Heart right ventricle (tissue), 16 donors: ENCODE measurements at places on chromosomes 4 and X. TPM values are rescaled to one million over a fixed set of nuclear protein-coding genes. Genes with fewer than 3 reads are reported as not detected.

GABRE gene
- polyA plus RNA-seq = 32.3 TPM

RPS6KA6 gene
- polyA plus RNA-seq = 0.04 TPM

HSPA4L gene
- polyA plus RNA-seq = 1.8 TPM

CENPI gene
- 0.29 TPM for polyA plus RNA-seq

PASD1 gene
- not detected for polyA plus RNA-seq

CXorf65 gene
- not detected for polyA plus RNA-seq

AFM gene
- not detected for polyA plus RNA-seq

MAOA gene
- 61.4 TPM for polyA plus RNA-seq

DNA sequence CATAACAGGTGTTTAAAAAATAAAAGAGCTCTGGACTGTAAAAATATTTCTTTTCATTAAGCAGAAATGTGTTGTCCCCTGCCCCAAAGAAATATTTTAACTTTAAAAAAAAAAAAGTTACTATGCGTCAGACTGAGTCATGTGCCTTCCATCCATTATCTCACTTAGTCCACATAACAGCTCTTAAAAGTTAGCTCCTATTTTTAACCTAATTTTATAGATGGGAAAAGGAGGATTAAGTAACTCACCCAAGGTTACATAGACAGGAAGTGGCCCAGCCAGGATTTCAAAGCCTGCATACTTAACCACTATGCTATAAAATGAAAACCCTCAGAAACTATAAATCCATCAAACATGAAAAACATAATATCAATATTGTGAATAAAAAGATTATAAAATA, 97.7 kb downstream of the MANBA start:
- H3K27ac ChIP-seq = no peak overlapping the region
- no peaks in the 10 kb centered on the region for H3K27me3 ChIP-seq
- peaks cover 41% of the 10 kb centered on the region for H3K36me3 ChIP-seq
- no peak for DNase-seq
- no peaks in the 10 kb centered on the region for H3K4me1 ChIP-seq

DNA sequence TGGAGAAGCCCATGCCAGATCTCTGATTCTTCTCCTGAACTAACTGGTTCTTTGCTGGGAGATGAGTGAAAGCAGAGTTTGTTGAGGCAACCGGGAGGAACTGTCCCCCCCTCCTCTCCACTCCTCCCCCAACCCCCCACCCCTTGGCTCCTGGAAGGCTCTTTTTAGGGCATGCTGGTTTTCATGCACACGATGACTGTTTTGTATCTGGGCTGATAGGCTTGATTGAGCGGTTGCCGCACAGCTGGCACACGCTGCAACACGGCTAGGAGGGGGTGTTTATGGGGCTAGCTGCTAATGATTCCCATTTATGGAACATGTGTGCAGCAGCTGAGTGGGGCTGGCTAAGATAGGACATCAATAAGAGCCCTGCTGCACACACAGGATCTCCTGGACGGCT, 137.2 kb downstream of the SMIM20 start:
- DNase-seq = no peak
- no peak overlapping the region for H3K4me3 ChIP-seq
- no peak overlapping the region for H3K27ac ChIP-seq
- H3K4me1 ChIP-seq = peaks cover 10% of the 10 kb centered on the region
- no peaks in the 10 kb centered on the region for H3K27me3 ChIP-seq

- H3K4me1 ChIP-seq = no peaks in the 10 kb centered on the region
- H3K27ac ChIP-seq = no peak overlapping the region
- DNase-seq = no peak
- no peaks in the 10 kb centered on the region for H3K27me3 ChIP-seq
These were observed 236.3 kb upstream of the GYPA start for GRCh38 chr4:144376866-144377265.

GRCh38 chr4:23361453-23361852, 528.4 kb downstream of the PPARGC1A start:
- H3K4me1 ChIP-seq = no peaks in the 10 kb centered on the region
- DNase-seq = no peak
- H3K27ac ChIP-seq = no peak overlapping the region

DNA sequence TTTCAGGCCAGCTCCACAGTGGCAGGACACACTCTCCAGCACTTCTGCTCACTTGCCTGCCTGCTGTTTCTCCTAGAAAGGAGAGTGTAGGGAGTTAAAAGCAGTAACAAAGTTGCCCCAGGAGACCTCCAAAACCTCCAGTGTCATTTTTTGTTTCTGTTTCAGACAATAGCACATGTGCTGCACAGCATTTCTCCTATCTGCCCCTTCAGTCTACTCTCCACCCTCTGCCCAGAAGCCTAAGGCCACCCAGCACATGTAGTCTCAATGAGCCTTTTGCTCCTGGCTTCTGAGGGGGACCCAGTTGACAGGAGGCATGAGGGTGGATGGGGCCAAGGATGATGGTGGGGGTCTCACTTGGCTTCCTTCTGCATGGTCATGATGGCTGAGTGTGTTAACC, 329.6 kb upstream of the CLNK start:
- H3K4me1 ChIP-seq = no peaks in the 10 kb centered on the region
- DNase-seq = no peak
- H3K27me3 ChIP-seq = peaks cover 3% of the 10 kb centered on the region
- no peak overlapping the region for H3K4me3 ChIP-seq

GRCh38 chr4:11954093-11954492, 525.4 kb upstream of the HS3ST1 start:
- H3K4me3 ChIP-seq = no peak overlapping the region
- no peak for DNase-seq

- H3K4me3 ChIP-seq = no peak overlapping the region
- H3K36me3 ChIP-seq = no peaks in the 10 kb centered on the region
- H3K27ac ChIP-seq = peak overlapping the region; percentile 22
- H3K4me1 ChIP-seq = peaks cover 73% of the 10 kb centered on the region
These were observed 43.8 kb downstream of the WWC2 start for GRCh38 chr4:183142571-183143550.

GRCh38 chr4:118964891-118965411, 76.3 kb downstream of the SYNPO2 start:
- H3K27me3 ChIP-seq = no peaks in the 10 kb centered on the region
- peak overlapping the region; percentile 39 for H3K27ac ChIP-seq
- DNase-seq = no peak
- H3K4me1 ChIP-seq = peaks cover 34% of the 10 kb centered on the region

DNA sequence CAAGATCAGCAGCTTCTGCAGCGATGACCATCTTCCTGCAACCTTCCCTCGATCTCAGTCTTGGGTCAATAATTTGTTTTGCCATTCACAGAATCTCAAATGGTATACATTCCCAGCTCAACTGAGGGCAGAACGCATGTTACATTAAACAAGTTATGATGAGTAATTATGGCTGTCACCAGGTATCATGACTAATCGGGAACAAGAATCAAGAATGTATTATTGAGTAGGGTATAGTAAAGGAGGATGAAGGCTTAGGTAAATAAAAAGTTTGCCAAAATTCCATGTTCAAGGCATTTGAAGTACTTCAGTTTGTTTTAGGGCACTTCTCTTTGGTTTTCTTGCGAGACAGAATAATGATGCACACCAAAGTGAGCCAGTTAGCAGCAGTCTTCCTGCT, 194.1 kb downstream of the SH2D1A start:
- H3K4me1 ChIP-seq = no peaks in the 10 kb centered on the region
- H3K4me3 ChIP-seq = no peak overlapping the region
- no peak overlapping the region for H3K27ac ChIP-seq
- H3K36me3 ChIP-seq = no peaks in the 10 kb centered on the region
- no peaks in the 10 kb centered on the region for H3K27me3 ChIP-seq

DNA sequence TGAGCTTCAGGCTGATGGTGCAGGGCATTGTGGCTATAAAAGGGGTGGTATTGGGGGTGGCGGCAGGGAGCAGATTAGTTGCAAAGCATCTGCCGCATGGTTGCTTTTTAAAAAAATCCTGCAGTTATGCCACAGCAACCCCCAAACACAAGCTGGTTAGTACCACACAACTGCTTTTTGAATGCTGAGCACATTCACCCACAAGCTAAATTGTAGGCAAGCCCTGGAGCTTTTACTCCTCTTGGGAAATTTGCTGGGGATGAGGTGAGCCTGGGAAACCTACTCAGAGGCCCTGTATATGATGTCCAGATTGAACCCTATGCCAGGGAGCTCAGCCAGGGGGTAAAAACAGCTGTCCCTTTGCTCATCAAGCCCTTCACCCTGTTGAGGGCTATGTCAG, 33.8 kb upstream of the TRIM2 start:
- no peak overlapping the region for H3K27ac ChIP-seq
- H3K27me3 ChIP-seq = peaks cover 12% of the 10 kb centered on the region
- DNase-seq = no peak

DNA sequence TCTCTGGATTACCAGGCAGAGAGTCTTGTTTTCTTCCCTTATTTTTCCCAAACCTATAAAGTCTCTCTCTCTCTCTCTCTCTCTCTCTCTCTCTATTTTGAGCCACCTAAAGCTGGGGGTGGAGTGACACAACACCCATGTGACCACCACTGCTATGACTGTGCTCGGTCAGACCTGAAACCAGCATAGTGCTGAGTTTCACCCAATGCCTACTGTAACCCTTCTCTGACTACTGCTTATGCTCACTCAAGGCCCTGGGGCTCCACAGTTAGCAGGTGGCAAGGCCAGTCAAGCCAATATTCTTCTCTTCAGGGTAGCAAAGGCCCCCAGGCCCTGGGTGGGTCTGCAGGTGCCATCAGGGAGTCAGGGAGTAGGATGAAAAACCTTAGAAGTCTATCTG, 114.7 kb upstream of the ARMCX2 start:
- no peaks in the 10 kb centered on the region for H3K4me1 ChIP-seq
- no peak overlapping the region for H3K27ac ChIP-seq
- H3K4me3 ChIP-seq = no peak overlapping the region
- DNase-seq = no peak
- H3K27me3 ChIP-seq = no peaks in the 10 kb centered on the region

- H3K36me3 ChIP-seq = no peaks in the 10 kb centered on the region
- H3K27me3 ChIP-seq = peaks cover 86% of the 10 kb centered on the region
- H3K4me1 ChIP-seq = no peaks in the 10 kb centered on the region
These were observed 1.3 kb downstream of the SHOX start for GRCh38 chrX:631802-632365.

- peaks cover 16% of the 10 kb centered on the region for H3K4me1 ChIP-seq
- DNase-seq = no peak
- no peaks in the 10 kb centered on the region for H3K36me3 ChIP-seq
- H3K4me3 ChIP-seq = no peak overlapping the region
- H3K27me3 ChIP-seq = no peaks in the 10 kb centered on the region
These were observed 12.4 kb downstream of the UBE2K start for GRCh38 chr4:39710098-39710896.

- no peaks in the 10 kb centered on the region for H3K27me3 ChIP-seq
- peaks cover 9% of the 10 kb centered on the region for H3K4me1 ChIP-seq
- no peak overlapping the region for H3K4me3 ChIP-seq
- DNase-seq = no peak
These were observed 11.2 kb downstream of the PJA1 start for GRCh38 chrX:69154051-69154450.

DNA sequence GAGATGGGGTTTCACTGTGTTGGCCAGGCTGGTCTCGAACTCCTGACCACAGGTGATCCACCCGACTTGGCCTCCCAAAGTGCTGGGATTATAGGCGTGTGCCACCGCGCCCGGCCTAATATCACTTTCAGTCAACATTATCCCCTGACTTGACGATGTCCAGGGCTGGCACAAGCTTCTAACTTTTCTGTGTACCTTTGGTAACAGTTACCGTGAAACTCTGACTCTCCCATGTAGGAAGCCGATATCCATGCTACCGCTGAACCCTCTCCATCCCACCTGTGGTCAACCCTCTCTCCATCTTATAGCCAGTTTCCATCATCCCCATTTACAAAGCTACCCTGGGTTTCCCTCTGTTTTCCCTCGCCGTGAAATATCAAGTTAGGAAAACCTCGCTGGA, 77.5 kb downstream of the CRLF2 start:
- no peak for DNase-seq
- H3K4me1 ChIP-seq = no peaks in the 10 kb centered on the region
- no peak overlapping the region for H3K27ac ChIP-seq
- H3K36me3 ChIP-seq = no peaks in the 10 kb centered on the region

- H3K27ac ChIP-seq = peak overlapping the region; percentile 10
- no peaks in the 10 kb centered on the region for H3K27me3 ChIP-seq
- H3K4me3 ChIP-seq = no peak overlapping the region
- peaks cover 22% of the 10 kb centered on the region for H3K4me1 ChIP-seq
- H3K36me3 ChIP-seq = no peaks in the 10 kb centered on the region
These were observed 139.8 kb downstream of the PTTG2 start for GRCh38 chr4:38099908-38100407.

DNA sequence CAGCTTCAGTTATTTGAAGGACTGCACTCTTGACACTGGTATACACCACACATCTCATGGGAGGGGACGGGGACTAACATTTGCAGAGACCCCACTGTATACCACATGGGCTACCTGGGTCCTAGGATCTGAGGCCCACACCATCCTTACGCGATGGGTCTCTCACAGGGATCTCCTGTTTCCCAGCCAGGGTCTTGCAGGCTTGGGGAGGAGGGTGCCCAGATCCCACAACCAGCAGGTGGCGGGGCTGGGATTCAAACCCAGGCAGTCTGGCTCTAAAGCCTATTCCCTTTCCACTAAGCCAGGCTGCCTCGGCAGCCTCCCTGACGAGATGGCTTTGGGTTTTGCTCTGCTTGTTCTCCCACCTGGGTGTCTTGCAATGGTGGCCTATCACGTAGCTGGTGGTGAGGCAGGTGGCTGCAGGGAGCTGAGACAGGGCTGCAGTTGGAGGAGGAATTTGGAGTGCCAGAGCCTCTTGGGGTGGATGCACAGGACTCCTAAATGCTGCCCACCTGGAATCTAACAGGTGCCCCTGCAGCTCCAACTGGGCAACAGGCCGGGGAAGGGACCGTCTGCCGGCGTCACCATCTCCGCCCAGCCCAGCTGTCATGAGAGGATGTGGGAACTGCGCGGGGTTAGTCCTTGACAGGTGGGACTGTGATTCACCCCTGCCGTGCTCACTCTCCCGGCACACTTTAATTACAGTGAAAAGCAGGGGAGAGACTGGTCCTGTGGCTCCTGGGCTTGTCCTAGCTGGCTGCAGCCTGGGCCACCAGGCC, 110.7 kb downstream of the PSAPL1 start:
- H3K4me1 ChIP-seq = peaks cover 3% of the 10 kb centered on the region
- H3K4me3 ChIP-seq = no peak overlapping the region
- no peak overlapping the region for H3K27ac ChIP-seq
- H3K36me3 ChIP-seq = no peaks in the 10 kb centered on the region

GRCh38 chr4:53717064-53717549, 125.8 kb upstream of the LNX1 start:
- DNase-seq = no peak
- H3K4me3 ChIP-seq = no peak overlapping the region
- no peaks in the 10 kb centered on the region for H3K36me3 ChIP-seq
- peaks cover 4% of the 10 kb centered on the region for H3K27me3 ChIP-seq
- H3K4me1 ChIP-seq = peaks cover 4% of the 10 kb centered on the region

- H3K27ac ChIP-seq = no peak overlapping the region
- no peaks in the 10 kb centered on the region for H3K27me3 ChIP-seq
- no peak overlapping the region for H3K4me3 ChIP-seq
- H3K36me3 ChIP-seq = no peaks in the 10 kb centered on the region
- no peak for DNase-seq
These were observed 1153.8 kb downstream of the STIM2 start for GRCh38 chr4:28014469-28014868.

DNA sequence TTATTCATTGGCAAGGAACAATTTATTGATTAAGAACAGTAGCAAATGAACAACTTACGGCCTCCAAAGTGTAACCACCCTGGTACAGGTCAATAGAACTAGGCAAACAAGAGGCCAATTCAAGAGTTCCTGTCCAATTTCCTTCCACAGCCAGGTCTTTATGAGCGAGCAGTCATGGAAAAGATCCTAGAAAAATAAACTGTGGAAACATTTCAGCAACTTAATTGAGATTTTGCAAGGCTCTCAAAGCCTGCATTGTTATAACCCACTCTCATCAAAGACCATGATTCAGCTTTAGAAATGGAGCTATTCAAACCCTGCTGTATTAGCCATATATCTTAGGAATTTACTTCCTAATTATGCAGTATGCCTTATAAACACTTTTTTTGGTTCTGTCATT, 43.6 kb downstream of the UNC5C start:
- H3K4me1 ChIP-seq = no peaks in the 10 kb centered on the region
- H3K27me3 ChIP-seq = no peaks in the 10 kb centered on the region
- H3K36me3 ChIP-seq = no peaks in the 10 kb centered on the region
- no peak overlapping the region for H3K4me3 ChIP-seq
